A549 (cell line): ENCODE measurements at places on chromosomes 6 and 20.

- no peak for DNase-seq
Measured at GRCh38 chr20:5548107-5548506, 202.1 kb upstream of the SHLD1 start.

DNA sequence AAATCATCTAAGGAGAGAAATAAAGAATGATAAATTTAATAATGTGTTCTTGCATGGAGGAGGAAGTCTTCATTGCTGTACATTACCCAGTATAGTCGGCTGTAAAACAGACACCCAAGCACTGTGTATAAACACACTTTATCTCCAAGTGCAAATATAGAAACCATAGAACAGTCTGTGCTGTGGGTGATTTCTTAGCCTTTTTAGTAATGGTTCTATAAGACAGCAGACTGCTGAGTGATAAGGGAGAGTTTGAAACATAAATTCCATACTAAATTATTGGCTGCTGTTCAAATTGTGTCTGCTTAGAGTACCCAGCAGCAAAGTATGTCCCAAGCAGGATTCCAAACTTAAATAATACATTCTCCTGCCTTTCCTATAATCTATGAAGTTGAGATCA is 4.6 kb downstream of the FILIP1 start:
- no peak for DNase-seq

DNA sequence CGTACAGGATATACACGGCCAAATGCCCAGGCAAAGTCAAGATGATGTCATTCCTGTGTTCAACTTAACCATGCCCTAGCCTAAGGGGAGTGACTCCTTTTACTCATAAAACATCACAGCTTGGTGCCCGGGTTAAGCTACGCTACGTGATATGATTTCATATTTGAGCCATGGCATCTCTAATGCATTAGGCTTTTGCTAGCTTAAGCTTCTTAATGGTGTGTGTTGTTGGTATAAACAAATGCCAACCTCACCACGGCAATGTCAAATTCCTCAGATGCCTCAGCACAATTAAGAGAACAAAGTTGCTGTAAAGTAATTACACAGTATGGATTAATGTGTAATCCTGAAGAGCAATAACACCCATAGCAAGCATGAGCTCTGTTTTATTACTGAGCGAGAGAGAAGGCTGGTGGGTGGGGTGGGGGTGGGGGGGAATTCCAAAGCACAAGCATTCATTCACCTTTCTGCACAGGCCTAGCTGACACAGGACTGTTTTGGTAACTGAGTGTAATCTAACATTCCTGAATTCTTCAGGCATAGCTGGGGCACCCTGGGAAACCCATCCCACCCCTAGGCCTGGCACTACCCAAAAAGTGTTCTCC is 44.7 kb upstream of the CNKSR3 start:
- peak; percentile 61 for DNase-seq

DNA sequence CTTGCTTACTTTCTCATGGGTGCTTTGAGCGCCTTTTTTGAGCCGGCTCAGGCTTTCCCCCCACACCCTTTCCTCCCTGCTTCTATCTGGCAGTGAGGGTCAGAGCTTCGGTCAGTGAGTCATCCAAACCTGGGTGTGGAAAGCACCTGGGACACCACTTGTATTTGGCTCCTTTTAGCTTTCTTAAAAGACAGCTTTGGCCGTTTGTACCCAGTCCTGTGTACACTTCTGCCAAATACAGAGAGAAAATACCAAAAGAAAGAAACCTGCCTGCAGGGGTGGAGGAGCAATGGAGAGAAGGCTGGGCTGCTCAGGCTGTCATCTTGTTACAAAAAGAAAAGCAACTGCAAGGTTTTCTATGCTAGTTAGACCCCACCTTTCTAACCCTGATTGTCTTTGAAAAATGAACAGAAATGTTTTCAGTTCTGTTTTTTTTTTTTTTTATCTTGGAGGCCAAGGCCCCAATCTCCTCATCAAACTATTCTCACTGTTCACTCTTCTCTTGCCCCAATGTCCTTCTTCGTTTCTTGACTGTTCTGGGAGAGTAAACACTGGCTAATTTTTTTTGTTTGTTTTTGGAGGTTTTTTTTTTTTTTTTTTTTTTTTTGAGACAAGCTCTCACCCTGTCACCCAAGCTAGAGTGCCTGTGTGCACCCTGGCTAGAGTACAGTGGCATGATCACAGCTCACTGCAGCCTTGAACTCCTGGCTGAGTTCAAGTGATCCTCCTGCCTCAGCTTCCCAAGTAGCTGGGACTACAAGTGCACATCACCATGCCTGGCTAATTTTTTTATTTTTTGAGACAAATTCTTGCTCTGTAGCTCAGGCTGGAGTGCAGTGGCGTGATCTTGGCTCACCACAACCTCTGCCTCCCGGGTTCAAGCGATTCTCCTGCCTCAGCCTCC is 76.4 kb downstream of the SSR1 start:
- DNase-seq = no peak

- DNase-seq = no peak
Measured at GRCh38 chr6:39920157-39920556, 14.1 kb downstream of the MOCS1 start.
